ENCODE measurements at places on chromosomes 1 and 21.

DNA sequence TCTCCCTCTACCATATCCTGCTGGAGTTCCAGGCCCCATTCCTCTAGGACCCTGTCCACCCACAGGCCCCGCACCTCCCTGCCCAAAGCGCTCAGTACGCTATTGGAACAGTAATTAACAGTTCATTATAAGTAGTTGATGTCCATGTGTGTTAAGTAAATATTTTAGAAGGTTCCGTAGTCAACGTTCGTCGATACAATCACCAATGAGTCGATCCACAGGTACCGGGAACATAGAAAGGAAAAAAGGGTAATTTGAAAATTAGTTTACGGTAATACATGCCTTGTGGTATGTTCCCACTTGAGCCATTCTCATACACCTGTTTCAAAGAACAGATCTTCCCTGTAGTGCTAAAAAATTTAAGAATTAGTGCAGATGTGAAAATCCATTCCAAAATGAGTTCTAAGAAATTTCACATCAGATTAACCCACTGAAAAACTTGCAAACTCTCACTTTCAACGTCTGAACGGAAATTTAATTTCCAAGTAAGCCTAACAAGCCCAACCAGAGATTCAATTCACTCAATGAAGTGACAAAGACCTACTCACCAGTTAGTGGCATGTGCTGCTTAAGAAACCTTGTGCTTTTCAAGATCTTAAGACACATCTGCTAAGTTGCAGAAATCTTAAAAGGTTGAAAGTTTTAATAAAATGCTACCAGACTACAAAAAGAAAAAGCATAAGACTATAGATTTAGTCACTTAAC is 8.3 kb downstream of the SFPQ start:
- DNase-seq, result no peak

GRCh38 chr1:7586031-7586941 is 184.8 kb upstream of the VAMP3 start:
- no peak for DNase-seq

GRCh38 chr1:208115924-208116640 is 128.1 kb downstream of the PLXNA2 start:
- no peak for DNase-seq

GRCh38 chr21:30580132-30580531 is 10.1 kb downstream of the KRTAP22-2 start:
- DNase-seq, result no peak

DNA sequence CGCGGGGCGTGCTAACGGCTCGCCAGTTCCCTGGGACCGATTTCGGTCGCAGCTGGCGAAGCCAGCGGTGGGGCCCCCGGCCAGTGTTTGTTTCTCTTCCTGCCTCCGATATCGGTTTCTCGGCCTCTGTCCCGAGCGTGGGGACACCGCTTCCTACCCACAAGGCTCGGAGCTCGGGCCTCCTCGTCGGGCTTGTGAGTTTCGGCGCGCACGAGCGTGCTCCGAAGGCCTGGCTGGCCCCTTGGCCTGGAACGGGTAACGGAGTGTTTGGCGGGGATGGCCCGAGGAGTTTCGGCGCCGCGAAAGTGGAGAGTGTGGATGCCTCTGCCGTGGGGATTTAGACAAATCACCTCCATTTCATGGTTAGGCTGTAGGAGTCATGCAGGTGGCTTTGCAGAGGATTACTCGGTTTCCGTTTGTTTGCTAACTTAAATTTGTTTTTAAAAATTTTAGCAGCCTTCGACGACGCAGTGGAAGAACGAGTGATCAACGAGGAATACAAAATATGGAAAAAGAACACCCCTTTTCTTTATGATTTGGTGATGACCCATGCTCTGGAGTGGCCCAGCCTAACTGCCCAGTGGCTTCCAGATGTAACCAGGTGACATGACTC is 559 bp downstream of the RBBP4 start:
- DNase-seq, result no peak

- no peak for DNase-seq
Observed at GRCh38 chr1:42424201-42424600, 31.6 kb downstream of the ZMYND12 start.

- no peak for DNase-seq
Observed at GRCh38 chr1:47257224-47257623, 25.2 kb upstream of the TAL1 start.

- no peak for DNase-seq
Observed at GRCh38 chr1:233209481-233209880, 86.0 kb downstream of the PCNX2 start.

DNA sequence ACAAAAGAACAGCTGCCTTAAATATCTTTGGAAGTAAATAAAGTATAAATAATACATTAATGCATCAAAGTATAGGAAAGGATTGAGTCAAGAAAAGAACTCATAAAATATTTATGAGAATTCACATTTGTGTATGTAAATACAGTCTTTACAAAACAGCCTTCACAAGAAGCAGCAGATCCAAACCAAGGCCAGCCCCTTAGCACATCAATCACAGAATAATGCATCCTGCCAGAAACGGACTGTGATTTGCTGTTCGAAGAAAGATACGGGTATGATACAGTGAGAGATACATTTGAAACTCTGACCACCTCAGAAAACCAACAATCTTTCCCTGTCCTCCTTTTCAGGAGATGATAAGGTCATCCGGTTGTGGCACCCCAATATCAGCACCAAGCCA is 70.9 kb downstream of the WDR64 start:
- no peak for DNase-seq

DNA sequence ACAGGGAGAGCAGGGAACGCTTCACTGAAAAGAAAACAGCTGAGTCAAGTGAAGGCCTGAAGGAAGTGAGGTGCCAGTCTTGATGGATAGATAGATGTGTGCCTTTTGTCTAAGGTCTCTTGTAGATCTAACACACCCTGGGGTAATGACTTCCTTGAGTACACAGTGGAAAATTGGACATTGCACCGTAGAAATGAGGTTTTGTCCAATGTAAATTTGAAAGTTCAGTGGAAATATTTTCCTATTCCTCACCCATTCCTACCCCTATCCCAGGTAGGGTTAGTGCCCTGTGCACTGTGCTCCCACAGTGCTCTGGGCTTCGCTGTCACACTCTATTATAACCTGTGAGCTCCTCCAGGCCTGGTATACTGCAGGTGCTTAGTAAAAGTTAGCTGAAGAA is 24.3 kb downstream of the ZMYND12 start:
- DNase-seq, result no peak

DNA sequence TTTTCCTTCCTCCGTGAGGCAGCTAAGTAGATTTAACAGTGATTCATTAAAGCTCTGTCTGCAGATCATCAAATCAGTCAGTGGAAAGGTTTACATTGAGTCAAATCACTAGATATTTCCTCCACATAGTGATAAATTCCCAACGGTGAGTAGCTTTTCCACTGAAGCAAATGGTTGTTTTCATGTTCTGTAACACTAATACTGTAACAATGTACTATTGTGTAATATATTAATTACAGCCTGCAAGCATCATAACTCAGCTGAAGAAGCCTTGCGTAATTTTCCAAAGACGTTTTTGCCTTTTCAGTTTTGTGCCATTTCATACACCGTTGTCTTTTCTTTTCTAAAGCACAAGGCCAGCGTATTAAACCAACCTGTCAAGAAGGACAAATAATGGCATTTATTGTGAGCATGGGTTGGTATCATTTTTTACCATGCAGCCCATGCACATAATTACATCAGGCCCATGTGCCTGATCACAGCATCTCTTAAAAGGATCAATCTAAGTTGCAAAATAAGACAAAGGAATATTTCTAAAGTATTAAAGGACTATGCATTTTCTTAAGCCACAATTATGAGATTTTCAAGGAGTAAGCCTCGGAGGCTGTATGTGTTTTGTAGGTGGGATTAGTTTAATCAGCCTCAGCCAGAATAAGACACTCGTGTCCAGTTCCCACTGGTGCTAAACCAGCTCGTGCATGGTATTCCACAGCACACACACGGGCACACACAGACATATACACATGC is 16.7 kb upstream of the PDE9A start:
- DNase-seq, result no peak

GRCh38 chr1:199735660-199736059 is 291.9 kb upstream of the NR5A2 start:
- no peak for DNase-seq

- DNase-seq, result no peak
Observed at GRCh38 chr1:60228041-60228491, 154.5 kb upstream of the C1orf87 start.

- DNase-seq, result peak; percentile 25
Observed at GRCh38 chr1:182430263-182431068, 19.5 kb upstream of the RGSL1 start.

- DNase-seq, result no peak
Observed at GRCh38 chr1:232112076-232112475, 485.5 kb downstream of the DISC1 start.

DNA sequence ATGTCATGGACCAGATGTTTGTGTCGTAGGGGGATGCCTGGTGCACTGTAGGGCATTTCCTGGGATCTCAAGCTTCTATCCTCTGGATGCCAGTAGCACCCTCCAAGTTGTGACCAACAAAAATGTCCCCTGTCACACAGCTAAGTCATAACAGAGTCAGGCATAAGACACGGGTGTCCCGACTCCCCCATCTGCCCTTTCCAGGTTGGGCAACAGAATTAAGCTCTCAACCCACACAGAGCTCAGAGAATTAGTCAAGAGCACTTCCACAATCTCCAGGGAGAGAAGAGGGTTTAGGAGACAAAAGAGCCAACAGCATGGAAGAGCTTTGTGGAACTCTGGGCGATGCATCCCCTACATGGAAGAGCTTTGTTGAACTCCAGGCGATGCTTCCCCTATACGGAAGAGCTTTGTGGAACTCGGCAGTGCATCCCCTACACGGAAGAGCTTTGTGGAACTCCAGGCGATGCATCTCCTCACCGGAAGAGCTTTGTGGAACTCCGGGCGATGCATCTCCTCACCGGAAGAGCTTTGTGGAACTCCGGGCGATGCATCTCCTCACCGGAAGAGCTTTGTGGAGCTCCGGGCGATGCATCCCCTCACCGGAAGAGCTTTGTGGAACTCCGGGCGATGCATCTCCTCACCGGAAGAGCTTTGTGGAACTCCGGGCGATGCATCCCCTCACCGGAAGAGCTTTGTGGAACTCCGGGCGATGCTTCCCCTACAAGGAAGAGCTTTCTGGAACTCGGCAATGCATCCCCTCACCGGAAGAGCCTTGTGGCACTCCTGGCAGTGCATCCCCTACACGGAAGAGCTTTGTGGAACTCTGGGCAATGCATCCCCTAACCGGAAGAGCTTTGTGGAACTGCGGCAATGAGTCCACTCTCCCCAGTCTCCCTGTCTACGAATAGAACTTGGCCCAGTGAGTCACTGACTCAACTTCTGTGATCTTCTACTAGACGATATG is 422.7 kb downstream of the KIF26B start:
- no peak for DNase-seq

GRCh38 chr1:85243372-85243771 is 16.1 kb downstream of the C1orf52 start:
- no peak for DNase-seq

GRCh38 chr1:66575739-66576138 is 41.8 kb downstream of the SGIP1 start:
- DNase-seq, result no peak

GRCh38 chr1:186864296-186864695 is 35.5 kb downstream of the PLA2G4A start:
- no peak for DNase-seq

GRCh38 chr1:18351735-18352134 is 129.0 kb upstream of the KLHDC7A start:
- DNase-seq, result no peak

GRCh38 chr1:21946836-21947587 is 9.9 kb upstream of the HSPG2 start:
- no peak for DNase-seq

- DNase-seq, result no peak
Observed at GRCh38 chr1:23910553-23911246, 2.5 kb downstream of the CNR2 start.

GRCh38 chr1:165659581-165659895 is 28.5 kb downstream of the MGST3 start:
- DNase-seq, result no peak

DNA sequence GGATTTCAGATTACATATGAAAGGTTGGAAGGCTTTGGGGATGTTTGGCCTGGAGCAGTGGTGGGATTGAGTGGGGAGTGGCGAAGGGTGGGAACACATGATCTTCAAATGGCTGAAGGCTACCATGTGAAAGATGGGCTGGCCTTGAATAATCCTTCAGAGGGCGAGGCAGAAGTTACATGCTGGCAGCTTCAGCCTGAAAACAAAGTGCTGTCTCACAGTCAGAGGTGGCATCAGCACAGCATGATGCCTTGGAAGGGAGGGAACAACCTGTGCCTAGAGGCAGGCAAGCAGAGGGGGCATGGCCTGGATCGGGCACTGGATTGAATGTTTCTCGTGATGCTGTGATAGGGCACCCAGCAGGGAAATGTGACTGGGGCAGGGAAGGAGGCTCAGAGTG is 130.8 kb downstream of the BEND5 start:
- DNase-seq, result no peak

- no peak for DNase-seq
Observed at GRCh38 chr1:6180268-6180706, at the start of gene CHD5. CHD5 (minus strand) TSS chr1:6180321; CDS start chr1:6180023, 298 bp downstream.

- DNase-seq, result no peak
Observed at GRCh38 chr21:42782723-42783242, 96.6 kb downstream of the WDR4 start.

DNA sequence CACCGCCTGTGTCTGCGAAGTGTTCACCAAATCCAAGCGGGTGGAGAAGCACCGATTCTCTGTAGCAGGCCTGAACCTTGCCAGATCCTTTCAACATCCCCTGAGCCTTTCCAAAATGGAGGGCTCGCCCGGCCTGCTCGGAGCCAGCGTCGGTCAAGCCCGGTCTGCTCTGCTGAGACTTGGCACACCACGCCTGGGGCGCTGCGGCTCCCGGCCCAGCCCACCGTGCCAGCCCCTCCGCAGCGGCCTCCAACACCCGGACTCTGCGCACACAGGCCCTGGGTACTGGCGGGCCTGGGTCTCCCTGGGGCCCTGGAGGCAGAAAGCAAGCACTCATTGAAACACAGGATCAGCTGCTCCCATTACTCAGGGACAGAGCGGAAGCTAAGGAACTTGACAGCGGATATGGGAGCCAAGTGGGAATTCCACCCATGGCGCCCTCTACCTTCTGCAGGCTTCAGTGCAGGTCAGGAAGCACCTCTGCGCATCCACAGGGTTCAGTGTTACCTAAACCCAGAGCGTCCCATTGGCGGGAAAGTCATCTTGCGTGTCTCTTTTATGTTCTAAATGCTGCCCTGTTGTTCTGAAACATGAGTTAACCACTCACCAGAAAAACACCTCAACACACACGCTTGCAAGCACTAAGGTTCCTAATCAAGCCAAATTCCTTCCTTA is 159.9 kb downstream of the ZBTB18 start:
- DNase-seq, result no peak

GRCh38 chr1:51516649-51517158 is 2.4 kb downstream of the EPS15 start:
- DNase-seq, result no peak

GRCh38 chr1:245054105-245054504 is 100.7 kb upstream of the KIF26B start:
- no peak for DNase-seq

GRCh38 chr1:153485863-153486262 is 25.4 kb upstream of the S100A7 start:
- no peak for DNase-seq

DNA sequence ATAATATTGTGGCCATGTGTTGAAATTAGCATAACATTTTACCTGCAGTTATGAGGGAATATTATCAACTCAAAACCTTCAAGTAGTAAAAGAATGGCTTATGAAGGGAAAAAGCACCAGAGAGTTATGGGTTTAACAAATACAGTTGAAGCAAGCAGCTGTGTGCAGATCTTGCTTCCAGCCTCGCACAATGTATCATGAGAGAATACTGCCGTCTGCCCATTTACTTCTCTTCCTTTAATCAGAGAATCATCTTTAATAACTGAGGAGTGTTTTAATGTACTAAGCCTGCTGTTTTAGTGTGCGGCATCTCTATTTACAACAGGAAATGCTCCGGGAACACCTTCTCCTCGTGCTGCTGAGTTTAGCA is 120.9 kb downstream of the ATG4C start:
- DNase-seq, result no peak

Measured in activated CD4-positive, alpha-beta T cell treated with anti-CD3 and anti-CD28 coated beads, Interleukin-2, amount 50 U/mL, for 24 hours (primary cell).